HT-29 (cell line): ENCODE measurements at places on chromosomes 2 and 18.

- no peak for DNase-seq
These were observed 79.6 kb upstream of the LCLAT1 start for GRCh38 chr2:30367232-30368070.

GRCh38 chr18:79738041-79738461 lies 58.4 kb downstream of the CTDP1 start:
- DNase-seq = no peak

GRCh38 chr2:63422556-63422955 lies 165.7 kb downstream of the WDPCP start:
- no peak for DNase-seq

DNA sequence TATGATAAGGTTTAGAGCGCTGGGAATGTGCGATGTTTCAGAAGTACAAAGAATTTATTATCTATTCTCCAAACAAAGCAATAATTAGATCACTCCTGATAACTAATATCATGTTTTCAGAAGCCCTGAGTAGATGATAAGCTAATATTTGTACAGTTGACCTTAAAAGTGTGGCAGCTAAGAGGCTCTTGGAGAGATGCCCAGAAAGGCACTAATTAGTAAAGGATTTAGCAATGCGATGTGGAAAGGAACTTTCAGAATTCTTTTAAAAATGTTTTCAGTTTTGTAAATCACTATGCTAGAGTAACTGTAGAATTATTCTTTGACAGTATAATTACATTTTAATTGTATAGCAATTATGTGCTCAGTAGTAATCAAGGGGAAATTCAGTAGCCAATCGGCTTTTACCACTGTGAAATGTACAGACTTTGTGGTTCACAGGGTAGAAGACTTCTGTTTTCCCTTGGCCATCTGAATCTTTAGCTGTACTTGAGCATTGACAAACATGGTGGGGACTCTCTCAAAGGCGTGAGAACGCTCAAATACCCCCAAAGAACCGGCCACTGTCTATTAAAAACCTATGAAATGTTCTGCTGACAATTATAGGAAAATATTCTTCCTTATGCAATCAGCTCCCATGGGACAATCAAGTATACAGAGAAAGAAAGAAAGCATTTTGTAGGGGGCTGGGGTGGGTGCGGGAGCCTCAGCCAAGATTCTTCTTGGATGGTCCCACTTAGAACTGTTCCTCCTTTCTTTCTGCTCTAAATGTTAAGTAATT lies 262.8 kb upstream of the AGAP1 start:
- peak; percentile 7 for DNase-seq

DNA sequence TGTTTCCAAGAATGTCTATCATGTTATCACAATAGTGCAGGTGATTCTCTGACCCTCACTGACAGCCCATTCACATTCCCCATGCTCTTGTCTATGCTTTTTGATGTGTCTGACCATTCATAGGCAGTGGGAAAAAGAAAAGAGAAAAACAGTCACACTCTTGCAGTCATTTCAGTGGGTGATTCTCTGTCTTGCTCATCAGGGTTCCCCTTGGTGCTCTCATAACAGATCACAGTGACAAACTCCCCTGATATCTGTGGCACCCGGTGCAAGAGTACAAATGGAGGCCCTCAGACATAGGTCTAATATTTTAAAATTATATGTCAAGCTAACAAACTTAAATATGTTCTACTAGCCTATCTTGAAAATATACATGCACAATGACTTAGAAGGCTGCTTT lies 72.7 kb upstream of the PPP1CB start:
- DNase-seq = no peak

DNA sequence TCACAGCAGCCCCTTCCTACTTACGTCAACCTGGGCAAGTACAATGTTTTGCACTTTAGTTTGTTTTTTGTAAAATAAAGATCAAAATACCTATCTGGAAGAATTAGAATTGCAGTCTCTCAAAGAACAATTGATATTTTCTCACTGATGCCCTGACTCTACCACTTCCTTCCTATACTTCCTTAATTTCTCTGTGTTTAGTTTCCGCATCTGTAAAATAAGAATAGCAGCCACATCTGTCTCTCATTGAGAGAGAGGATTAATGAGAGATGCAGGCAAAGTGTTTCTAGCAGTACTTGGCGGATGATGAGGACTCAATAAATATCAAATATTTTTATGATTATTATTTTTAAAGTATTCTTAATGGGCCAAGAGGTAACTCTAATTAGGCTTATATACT lies 122.6 kb upstream of the PIEZO2 start:
- DNase-seq = no peak

DNA sequence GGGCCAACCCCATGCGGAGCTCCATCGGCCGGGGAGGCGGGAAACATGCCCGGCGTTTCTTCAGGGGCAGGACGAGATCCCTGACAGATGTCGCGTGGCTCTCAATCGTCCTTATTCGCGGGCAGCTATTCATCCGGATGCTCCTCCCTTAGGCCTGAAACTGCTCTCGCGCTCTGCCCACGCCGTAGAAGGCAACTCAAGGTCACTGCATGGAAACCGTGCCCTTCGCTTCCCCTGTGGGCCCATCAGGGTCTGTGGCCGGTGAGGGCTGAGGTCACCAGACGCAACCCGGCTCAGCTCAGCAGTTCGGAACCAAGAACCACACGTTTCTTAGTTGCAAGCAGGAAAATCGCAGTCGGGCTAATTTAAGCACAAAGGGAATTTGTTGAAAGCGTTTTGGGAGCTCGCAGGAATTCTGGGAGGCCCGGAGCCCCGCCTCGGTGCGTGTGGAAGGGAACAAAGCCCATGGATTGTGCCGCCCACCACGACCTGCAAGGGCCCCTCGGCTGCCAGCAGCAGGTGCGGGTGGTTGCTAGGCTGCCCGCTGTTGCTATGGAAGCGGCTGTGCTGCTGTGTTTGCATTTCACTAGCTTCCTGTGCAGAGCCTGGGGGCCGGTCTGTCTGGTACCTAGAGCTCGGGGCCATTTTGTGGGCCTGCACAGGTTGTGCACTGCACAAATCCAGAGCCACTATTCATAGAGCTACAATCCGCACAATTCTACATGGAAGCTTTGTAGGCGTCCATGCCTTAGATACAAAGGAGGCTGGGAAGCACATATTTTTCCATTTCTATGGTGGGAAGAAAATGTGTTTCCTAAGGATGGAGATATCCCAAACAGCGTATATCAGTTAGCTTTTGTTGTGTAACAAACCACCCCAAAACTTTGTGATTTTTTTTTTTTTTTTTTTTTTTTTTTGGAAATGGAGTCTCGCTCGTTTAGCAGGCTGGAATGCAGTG lies 6.0 kb upstream of the ALLC start:
- DNase-seq = peak; percentile 74
